Stimulated activated CD8-positive, alpha-beta memory T cell treated with anti-CD3 and anti-CD28 coated beads, Interleukin-15, amount 100 ng/mL, for 24 hours (primary cell): ENCODE measurements at places on chromosomes 4 and X.

DNA sequence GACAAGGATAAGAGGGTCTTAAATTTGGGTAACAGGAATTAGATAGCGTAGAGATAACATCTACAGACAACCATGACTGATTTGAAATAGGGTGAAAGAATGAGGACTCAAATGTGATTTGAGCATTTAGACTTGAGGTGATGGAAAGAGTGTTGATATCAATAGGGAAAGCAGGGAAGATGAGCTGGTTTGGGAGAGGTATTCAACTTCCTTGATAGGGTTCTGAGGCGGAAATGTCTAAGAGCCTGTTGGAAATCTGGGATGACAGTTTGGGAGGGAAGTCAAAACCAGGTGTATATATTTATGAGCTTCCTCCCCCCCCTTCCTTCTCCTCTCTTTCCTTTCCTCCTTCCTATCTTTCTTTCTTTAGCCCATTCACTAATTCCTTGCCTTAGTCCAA is 36.5 kb downstream of the KLHL15 start:
- DNase-seq: no peak

GRCh38 chr4:28921886-28922285 is 1798.3 kb upstream of the PCDH7 start:
- no peak for DNase-seq

- DNase-seq: no peak
Observed at GRCh38 chr4:149719357-149719756, 96.3 kb downstream of the IQCM start.

DNA sequence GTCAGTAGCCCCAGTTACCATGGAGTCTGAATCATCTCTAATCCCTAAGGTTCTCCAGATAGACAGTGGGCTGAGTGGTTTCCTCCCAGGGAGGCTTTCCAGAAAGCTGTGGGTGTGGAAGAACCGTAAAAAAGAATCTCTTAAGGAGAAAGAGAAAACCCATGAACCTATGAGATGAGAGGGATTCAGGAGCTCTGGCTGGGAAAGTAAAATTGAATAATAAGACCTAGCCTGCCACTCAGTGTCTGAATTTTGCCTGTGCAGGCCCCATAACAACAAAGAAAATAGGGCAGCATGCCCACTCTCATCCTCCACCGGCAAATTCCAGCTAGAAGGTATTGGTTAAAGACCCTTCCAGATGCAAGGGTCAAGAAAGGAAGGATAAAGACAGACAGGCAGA is 16.9 kb downstream of the AWAT2 start:
- DNase-seq: no peak

GRCh38 chr4:175413561-175413960 is 398.5 kb downstream of the GPM6A start:
- no peak for DNase-seq

DNA sequence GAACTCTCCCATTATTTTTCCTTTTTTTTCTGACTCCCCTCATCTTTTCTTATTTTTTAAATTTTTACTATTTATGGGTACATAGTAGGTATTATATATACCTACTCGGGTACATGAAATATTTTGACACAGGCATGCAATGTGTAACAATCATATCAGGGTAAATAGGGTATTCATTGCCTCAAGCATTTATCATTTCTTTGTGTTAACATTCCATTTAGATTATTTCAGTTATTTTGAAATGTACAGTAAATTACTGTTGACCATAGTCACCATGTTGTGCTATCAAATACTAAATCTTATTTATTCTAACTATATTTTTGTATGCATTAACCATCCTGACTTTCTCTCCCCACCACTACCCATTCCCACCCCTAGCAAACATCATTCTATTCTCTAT is 33.8 kb upstream of the SLIT2 start:
- no peak for DNase-seq

DNA sequence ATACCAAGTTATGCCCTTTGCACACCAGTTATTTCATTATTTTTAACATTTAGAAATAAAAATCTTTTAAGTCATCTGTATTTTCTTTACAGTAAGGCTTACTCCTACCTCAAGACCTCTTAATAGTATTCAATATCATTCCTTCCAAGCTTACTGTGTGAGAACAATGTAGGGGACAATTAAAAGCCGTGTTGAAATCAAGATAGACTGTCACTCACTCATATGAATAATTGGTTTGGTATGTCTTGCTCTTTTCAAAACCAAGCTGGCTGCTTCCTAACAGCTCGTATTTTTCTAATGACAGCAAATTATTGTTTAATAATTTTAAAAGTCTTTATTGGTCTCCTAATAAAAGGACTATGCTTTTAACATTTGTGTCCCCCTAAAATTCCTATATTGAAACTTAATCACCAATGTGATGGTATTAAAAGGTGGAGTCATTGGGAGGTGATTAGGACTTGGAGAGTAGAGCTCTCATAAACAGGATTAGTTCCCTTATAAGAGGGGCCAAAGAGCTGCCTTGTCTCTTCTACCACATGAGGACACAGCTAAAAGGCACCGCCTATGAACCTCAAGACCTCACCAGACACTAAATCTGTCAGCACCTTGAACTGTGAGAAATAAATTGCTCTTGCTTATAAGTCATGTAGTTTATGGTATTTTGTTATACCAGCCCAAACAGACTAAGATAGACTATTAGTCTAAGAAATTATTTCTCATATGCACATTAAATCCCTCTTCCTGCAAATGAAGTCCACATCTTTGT is 4.1 kb downstream of the ABCB7 start:
- no peak for DNase-seq

- no peak for DNase-seq
Observed at GRCh38 chr4:54213761-54214160, 15.3 kb upstream of the PDGFRA start.

DNA sequence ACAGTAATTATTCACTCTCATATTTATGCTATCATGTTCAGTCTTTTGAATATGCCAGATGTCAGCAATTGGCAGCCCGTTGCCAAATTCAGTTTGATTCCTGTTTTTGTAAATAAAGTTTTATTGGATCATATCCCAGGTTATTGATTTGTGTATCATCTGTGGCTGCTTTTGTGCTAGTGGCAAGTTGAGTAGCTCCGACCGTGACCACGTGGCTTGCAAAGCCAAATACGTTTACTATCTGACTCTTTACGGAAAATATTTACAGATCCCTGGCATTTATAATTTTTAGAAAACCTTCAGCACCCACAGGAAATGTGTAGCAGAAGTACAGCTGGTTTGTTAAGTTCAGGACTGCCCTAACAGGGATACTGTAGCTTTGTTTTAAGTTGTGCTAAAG is 67.4 kb downstream of the VCX2 start:
- no peak for DNase-seq

DNA sequence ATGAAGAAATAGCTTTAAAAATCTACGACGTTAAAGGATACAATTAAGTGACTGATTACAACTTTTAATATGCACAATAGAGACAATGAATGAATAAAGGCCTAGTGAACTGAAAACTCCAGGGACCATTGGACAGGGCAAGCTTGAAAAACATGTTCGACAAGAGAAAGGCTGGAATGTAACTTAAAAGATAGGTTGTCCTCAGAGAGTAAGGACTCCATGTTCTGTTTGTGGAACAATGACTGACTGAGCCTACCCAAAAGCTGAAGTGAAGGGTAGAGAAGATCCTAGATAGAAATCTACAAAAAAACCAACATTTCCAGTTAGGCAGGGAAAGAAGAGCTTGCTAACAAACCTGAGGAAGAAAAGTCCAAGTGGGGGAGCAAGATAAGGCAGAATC is 173.4 kb downstream of the NR3C2 start:
- DNase-seq: no peak
